ENCODE measurements at places on chromosomes 11 and 22.

- DNase-seq, result no peak
Observed at GRCh38 chr11:129236850-129237249, 44.7 kb upstream of the ARHGAP32 start.

DNA sequence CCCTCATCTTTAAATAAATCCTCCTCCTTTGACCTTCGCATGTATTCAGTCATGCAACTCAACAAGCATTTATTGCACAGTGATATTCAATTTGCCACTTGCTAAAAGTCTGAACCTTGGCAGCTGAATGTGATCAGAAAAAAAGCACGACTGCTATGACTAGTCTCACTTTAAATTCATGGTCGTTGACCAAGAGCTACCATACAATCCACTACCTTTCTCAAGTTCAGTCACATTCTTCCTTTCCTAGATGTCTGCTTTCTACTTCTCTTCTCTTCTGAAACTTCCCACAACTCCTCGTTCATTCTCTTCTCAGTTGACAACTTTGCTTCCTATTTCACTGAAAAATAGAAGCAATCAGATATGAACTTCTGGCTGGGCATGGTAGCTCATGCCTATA lies 2.0 kb upstream of the SAA1 start:
- DNase-seq, result no peak

DNA sequence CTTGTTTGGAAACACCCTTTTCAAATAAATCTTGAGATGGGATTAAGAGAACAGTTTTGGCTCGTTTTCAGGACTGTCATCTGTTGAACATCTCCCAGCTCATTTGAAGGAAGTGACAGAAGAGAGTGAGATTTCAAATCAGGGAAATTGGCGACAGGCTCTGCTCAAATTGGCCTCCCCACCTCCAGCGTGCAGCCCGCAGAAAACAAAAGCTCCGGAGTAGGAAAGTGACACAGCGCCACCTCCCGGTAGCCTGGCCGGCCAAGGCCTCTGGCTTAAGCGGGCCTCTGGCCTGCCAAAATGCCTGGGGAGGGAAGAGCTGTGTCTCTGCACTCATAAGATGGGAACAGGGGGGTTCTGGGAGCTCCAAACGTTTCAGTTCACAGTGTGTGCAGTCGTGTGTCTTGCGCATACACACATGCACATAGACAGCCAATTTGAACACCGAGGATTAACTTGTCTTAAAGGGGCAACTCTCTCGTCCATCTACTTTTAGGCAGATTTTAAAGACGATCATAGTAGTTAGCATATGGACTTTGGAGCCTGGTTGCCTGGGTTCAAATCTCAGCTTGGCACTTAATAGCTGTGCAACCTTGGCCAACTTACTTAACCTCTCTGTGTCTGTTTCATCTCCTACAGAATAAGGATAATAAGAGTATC lies 132.7 kb upstream of the RCN1 start:
- DNase-seq, result peak; percentile 29

- peak; percentile 51 for DNase-seq
Observed at GRCh38 chr11:88631497-88631896, 294.0 kb upstream of the CTSC start.

GRCh38 chr11:96704847-96705246 lies 315.0 kb downstream of the JRKL start:
- no peak for DNase-seq

DNA sequence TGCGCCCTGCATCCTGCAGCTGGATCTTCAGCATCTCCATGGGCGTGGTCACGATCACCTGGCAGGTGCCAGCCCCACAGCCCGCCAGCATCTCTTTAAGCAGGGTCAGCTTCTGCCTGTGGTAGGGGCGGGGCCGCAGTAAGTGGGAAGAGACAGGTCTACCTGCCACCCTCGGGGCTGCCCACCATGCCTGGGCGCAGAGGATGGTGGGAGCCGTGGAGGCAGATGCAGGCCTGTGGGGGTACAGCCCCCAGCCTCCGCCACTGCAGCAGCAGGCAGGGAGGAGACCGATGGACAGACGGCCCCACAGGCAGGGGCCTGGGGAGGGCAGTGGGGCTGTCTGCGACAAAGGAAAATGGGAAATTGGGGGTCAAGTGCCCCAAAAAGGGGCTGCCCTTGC lies 3.0 kb upstream of the CEND1 start:
- DNase-seq, result no peak

- no peak for DNase-seq
Observed at GRCh38 chr11:75767793-75768111, 826 bp upstream of the DGAT2 start.

Measured in IMR-90 (cell line).